ENCODE measurements at places on chromosomes 7 and 10.

GRCh38 chr10:104639590-104640338 lies 1.3 kb upstream of the SORCS3 start:
- DNase-seq, result no peak

DNA sequence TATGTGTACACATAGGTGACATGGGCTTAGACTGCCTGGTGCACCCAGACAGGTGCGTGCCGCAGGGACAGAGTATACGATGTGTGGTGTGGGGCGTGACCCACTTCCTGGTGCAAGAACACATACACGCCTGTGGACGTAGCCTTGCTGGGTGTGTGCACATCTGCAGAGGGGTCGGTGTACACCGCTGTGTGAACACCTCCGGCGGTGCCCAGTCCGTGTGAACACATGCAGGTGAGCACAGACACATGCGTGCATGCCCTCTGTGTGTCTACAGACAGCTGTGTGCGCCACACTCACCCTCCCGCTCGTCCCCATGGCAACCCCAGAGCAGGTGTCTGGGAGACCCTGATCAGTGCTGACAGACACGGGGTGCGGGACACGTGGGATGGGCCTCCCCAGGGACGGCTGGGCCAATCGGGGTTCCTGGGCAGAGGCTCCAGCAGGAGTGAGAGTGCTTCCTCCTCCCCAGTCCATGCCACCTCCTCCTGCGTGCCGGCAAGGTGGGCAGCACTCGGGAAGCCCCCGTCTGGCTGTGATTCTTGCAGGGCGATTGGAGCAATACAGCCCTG lies 23.4 kb downstream of the ELFN1 start:
- no peak for DNase-seq

DNA sequence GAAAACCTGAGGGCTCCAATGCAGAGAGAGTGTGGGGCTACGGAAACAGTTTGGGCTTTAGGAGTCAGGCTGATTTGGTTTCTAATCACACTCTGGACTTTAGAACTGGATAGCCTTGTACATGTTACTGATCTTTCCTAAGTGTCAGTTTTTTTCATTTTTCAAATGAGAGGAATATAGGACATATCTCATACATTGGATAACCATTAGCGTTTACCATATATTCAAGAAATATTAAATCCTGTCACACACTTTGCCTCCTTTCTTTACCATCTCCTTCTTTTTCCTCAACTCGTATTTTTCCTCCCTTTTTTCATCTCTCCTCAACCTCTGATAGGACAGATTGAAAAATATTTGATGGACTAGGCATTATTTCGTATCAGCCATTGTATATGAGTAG lies 885.7 kb downstream of the LRMDA start:
- no peak for DNase-seq

- no peak for DNase-seq
Measured at GRCh38 chr7:105718511-105718925, 137.2 kb upstream of the EFCAB10 start.

- no peak for DNase-seq
Measured at GRCh38 chr7:15441915-15442314, 119.9 kb downstream of the AGMO start.

- no peak for DNase-seq
Measured at GRCh38 chr10:14405076-14406065, 74.6 kb upstream of the FRMD4A start.

DNA sequence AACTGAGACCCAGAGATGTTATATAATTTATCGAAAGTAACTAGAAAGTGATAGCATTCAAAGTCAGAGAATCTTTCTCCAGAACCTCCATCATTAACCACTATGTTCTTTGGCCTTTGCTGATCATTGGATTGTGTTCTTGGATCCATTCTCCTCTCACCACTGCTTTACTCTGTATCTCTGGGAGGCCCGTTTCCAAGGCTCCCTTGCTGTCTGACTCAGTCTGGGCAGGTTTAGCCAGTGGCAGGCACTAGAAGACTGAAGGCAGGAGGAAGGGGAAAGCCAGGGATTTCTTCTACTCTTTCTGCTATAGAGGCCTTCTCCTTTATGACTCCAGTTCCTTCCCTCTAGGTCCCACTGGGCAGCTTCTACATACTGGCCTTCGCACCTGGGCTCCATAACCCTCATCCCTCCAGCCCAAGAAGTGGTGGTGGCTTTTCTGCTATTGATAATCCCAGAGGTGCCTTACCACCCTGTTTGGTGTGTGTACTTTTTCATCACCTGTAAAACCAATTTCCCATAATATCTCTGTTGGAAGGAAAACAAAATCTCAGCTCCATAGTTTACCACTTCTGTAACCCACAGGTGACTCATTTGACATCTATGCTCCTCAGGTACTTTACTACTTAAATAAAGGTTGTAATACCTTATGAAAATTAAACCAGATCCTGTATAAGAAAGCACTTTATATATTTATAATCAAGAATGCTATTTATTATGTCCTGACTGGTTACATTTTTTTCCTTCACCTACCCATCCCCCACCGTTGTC lies 36.0 kb downstream of the BCAP29 start:
- DNase-seq, result no peak

DNA sequence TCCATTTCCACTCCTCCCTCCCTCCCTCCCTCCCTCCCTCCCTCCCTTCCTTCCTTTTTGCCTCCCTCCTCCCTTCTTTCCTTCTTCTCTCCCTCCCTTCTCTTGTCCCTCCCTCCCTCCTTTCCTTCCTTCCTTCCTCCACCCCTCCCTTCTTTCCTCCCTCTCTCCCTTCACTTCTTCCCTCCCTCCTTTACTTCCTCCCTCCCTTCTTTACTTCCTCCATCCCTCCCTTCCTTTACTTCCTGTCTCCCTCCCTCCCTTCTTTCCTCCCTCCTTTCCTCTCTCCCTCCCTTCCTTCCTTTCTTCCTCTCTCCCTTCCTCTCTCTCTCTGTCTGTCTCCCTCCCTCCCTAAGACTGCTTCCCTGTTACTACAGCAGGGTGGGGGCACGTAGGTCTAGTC lies 598.6 kb upstream of the FOXK1 start:
- DNase-seq, result no peak

- DNase-seq, result peak; percentile 48
Measured at GRCh38 chr7:25850735-25851134, 301.3 kb upstream of the NFE2L3 start.

DNA sequence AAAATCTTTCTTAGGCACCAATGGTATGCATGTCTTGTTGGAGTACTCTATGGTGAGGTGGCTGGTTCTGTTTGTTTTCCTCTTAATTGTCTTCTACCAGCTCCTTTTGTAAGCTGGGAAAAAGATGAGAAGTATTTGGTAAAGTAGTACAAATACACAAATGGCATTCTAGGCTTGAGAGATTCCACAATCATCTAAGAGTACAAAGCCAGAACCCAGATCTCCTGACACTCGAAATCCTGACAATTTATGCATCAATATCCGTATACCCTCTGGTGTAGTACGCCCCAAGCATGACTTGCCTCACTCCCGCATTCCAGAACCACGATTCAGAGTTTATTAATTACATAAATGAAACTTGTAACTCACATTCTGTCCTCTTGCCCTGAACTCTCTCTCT lies 43.5 kb downstream of the CDCA7L start:
- no peak for DNase-seq

GRCh38 chr7:151240942-151241754 lies 7.3 kb downstream of the SMARCD3 start:
- DNase-seq, result no peak

GRCh38 chr7:28292834-28293526 lies 112.4 kb upstream of the JAZF1 start:
- no peak for DNase-seq

- DNase-seq, result no peak
Measured at GRCh38 chr10:102704915-102705314, 9.3 kb downstream of the ARL3 start.

GRCh38 chr7:86844608-86845007 lies 200.9 kb downstream of the GRM3 start:
- DNase-seq, result no peak

- DNase-seq, result no peak
Measured at GRCh38 chr7:75055155-75055554, 18.4 kb downstream of the RCC1L start.

- DNase-seq, result no peak
Measured at GRCh38 chr7:108396080-108396479, 60.2 kb downstream of the NRCAM start.

DNA sequence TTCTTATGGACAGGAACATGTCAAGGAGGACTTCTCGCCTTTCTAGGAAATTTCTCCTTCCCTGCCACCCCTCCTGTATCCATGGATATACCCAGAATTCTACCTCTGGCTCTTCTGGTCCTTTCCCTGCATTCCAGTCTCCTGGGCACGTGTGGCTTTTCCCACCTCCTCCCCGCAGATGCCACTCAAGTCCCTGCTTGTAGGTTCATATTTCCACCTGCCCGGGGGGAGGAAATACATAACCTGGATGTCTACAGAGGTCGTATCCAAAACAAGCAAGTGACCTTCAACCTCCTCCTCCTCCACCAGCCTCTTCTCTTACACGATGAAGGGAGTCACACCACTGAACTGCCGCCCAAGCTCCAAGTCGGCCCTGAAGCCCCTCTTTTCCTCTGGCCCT lies 20.7 kb downstream of the FGFR2 start:
- no peak for DNase-seq

- DNase-seq, result no peak
Measured at GRCh38 chr7:87000344-87000743, 59.1 kb downstream of the ELAPOR2 start.

DNA sequence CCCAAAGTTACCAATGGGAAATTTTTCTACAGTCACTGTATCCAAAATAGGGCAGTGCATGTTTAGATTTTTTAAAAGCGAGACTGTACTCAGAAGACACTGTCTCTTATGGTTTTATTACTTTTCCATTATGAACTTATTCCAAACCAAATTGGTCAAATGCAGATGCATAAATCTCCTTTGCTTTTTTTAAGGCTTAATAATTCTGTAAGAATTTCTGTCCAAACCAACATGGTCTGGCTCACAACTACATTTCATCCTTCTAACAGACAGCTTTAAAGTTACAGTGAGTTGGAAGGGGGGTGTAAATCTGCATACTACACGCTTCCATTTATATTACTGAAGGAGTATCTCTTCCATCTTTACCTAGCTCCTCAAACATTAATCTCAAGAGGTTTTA lies 199.2 kb downstream of the SLC25A13 start:
- no peak for DNase-seq

GRCh38 chr10:59376846-59377245 lies 14.5 kb upstream of the FAM13C start:
- no peak for DNase-seq

DNA sequence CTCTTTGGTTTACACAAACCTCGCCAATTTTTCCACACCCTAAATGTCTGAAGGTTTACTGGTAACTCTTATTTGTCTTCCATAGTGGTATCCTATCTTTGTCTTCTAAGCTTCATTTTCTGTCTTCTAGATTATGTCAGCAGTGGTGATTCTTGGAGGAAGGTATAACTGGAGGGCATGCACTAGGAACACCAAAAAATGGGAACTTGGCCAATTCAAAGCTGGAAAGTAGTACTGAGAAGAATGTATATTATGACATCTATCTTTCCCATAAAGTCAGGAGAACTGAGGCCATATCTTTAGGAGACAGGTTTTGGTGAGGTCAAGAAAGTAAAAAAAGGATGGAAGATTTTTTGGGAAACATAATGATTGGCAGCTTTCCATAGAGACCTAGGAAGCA lies 113.3 kb downstream of the CPEB3 start:
- DNase-seq, result no peak

GRCh38 chr7:85078181-85078580 lies 108.7 kb downstream of the SEMA3D start:
- peak; percentile 21 for DNase-seq

GRCh38 chr7:116249969-116250553 lies 39.7 kb downstream of the TES start:
- DNase-seq, result no peak

DNA sequence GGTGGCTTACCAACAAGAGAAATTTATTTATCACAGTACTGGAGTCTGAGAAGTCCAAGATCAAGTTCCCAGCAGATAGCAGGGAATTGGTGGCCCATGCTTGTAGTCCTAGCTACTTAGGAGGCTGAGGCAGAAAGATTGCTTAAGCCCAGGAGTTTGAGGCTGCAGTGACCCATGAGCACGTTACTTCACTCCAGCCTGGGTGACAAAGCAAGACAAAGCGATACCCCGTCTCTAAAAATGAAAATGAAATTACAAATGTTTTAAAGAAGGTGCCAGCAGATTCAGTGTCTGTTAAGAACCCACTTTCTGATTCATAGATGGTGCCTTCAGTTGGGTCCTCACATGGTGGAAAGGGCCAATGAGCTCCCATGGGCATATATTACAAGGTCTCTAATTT lies 20.6 kb upstream of the ARHGAP12 start:
- DNase-seq, result no peak

GRCh38 chr10:99532687-99533495 lies at the start of gene NKX2-3:
Gene NKX2-3 (plus strand): TSS chr10:99532942. CDS start chr10:99533132, 190 bp downstream.
- DNase-seq, result peak; percentile 75

DNA sequence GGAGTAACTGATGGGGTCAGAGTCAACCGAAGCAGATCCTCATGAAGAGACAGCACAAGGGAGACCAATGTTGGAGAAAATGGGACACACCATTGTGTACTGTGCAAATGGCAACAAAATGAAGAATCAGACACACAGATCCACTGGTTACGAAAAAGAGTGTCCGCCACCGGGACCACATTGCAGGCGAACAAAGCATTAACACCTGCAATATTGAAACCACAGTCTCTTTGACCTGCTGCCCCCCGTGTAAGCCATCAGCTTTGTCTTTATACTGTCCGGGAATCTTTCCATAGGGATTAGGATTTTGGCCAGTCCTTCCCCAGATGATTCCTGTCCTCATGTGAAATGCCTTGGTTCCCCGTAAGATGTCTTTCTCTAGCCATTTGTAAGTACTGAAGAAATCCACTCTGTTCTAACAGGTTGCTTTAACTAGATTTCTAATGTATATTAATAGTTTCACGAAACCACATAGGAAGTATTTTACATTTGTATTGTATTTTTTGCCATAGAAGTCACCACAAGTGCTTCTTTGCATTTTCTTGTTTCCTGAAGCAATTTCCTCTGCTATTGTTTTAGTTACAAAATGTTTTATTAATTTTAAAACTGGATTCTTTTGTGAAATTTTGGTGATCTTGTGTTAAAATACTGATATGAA lies 140.8 kb upstream of the NFE2L3 start:
- DNase-seq, result no peak

DNA sequence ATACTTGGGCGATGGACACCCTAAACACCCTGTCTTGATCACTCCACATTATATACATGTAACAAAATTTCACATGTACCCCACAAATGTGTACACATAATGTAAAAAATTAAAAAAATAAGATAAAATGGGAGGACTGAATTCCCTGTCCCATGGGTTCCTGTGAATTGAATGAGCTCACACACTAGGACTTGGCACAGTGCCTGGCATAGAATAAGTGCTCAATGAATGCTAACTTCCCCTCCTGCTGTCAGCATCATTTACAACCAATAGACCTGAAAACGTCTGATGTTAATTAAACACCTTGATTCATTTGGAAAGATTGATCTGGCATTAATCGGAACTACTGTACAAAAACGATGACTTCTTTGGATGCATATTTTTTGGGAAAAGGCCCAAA lies 117.3 kb upstream of the ZNF438 start:
- DNase-seq, result no peak

GRCh38 chr7:123715198-123715597 lies 33.6 kb downstream of the WASL start:
- DNase-seq, result no peak

GRCh38 chr10:125489731-125490130 lies 193.2 kb downstream of the TEX36 start:
- DNase-seq, result no peak

GRCh38 chr7:70334871-70335270 lies 736.6 kb downstream of the AUTS2 start:
- DNase-seq, result no peak
